ENCODE measurements at places on chromosomes 12 and 14.

GRCh38 chr12:92933606-92934005, 4.5 kb upstream of the EEA1 start:
- no peak for DNase-seq

GRCh38 chr12:93802698-93803423, 125.7 kb downstream of the CRADD start:
- no peak for DNase-seq

DNA sequence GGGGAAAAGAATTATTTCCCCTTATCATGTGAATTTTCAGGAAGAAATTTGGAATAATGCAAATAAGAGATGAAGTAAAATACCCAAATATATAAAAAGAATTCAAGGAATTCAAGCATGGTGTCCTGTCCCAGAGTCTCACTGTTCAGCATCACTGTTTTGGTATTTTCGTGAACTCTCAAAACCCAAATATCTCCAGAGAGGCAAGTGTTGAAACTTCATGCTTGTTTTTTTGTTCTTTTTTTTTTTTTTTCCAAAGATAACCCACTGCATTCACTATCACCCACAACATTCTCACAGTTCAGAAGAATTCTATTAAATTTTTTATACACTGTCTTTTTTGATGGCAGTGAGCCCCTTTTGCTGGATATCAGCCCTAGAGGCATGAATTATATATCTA, 354.9 kb downstream of the DIO2 start:
- no peak for DNase-seq

GRCh38 chr12:54497883-54498282, 331 bp downstream of the NCKAP1L start:
- no peak for DNase-seq

DNA sequence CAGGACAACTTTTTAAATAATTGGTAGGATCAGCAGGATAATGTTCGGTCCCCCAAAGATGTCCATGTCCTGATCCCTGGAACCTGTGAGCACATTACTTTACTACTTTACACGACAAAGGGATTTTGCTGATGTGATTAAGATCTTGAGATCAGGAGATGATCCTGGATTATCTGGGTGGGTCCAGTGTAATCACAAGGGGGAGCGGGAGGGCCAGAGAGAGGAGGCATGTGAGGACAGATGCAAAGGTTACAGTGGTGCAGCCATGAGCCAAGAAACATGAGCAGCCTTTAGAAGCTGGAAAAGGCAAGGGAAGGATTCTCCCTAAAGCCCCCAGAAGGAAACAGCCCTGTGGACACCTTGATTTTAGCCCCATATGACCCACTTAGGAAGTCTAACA, 33.1 kb downstream of the KCNK10 start:
- no peak for DNase-seq

DNA sequence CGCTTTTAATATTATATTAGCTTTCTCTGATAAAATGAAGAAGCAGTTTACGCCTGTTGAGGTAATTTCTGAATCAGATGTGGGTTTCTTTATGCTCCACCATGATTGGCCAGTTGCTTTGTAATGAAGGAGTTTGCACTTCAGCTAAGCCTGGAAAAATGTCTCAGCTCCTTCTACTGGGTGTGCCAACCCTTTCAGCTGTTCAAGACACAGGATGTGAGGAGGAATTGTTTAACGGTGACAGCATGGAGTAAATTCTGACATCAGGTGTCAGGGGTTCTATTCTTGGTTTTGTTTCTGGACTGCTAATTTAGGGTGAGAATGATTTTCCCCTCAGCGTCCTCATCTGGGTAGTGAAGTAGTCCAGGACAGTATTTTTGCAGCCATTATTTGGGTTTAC, 43.5 kb downstream of the FLRT2 start:
- DNase-seq, result no peak

DNA sequence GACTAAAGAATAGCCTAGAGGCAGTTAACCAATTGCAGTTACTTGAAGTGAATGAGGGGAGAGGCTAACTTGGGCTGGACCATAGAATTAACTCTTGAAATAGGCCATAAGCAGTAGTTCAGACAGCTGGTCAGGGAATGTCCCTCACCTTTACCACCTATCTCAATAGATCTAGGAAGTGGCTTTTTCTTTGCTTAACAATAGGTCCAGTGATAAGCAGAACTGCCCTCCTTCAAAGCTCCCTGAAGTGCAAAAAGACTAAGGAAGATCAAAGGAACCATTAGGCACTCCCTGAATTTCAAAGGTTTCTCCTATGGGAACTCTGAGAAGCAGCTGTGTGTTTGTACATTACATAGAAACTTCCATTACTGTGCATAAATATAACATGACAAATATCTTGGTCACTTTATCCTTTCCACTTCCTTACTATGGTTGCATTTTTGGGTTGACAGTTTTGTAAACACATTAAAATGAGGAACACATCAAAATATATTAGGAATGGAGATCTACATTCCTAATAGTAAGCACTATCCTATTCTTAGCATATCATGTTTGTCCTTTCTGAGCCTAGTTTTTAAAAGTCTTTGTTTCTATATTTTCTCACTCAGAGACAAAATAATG, 7.2 kb upstream of the NAA30 start:
- DNase-seq, result no peak

DNA sequence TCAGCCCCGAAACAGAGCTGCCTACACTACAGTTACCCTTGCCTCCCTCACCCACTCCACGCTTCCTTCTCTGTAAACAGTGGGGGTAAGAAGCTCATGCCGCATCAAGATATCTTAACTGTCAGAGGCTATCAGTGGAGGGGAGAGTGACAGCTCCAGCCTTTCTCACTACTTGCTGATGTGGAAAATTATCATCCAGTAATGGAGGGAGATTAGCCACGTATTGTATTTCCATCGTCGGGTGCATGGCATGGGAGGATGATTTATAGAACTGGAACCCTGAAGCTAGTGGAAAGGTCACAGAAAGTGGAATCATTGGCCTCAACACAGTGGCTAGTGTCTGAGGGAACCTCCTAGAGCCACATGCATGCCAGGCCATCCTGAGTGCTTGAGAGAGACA, 270.9 kb upstream of the FKBP4 start:
- DNase-seq, result no peak

DNA sequence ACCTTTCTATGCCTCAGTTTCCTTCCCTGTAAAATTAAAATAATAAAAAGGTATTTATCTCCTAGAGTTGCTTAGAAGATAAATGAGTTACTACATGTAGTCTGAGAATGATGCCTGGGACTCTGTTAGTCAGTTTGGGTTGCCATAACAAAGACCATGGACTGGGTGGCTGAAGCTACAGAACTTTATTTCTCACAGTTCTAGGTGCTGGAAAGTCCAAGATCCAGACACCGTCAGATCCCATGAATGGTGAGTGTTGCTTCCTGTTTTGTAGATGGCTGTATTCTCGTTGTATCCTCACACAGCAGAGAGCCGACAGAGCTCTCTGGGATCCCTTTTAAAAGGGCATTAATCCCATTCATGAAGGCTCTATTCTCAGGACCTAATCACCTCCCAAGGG, 64.0 kb upstream of the LTA4H start:
- no peak for DNase-seq

GRCh38 chr12:103657331-103657730, 70.3 kb downstream of the STAB2 start:
- DNase-seq, result no peak

GRCh38 chr14:80699861-80700260, 241.7 kb downstream of the CEP128 start:
- no peak for DNase-seq

DNA sequence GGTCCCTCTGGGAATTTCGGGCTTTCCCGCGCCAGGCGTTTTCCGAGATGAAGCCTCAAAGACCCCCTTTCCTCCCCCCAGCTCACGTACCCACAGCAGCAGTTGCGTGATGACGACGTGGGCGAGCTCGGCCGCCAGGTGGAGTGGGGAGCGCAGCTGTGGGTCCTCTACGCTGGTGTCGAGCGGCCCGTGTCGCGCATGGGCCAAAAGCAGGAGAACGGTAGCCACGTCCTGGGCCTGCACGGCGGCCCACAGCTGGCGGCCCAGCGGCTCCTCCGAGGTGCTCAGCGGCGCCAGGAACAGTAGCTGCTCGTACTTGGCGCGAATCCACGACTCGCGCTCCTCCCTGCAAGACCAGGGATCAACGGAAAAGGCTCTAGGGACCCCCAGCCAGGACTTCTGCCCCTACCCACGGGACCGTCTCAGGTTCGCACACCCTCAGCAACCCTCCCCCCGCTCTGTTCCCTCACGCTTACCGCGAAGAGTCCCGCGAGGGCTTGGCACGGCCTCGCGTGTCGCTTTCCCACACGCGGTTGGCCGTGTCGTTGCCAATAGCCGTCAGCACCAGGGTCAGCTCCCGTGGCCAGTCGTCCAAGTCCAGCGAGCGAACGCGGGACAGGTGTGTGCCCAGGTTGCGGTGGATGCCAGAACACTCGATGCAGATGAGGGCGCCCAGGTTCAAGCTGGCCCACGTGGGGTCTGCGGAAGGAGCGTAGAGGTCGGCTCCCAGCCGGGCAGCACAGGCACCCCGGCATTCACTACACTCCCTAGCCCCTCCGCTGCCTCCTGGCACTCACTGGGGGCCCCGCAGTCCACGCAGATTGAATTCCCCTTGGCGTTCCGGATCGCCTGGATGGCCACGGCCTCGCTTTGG, 11.4 kb downstream of the AGAP2 start:
- DNase-seq, result no peak

DNA sequence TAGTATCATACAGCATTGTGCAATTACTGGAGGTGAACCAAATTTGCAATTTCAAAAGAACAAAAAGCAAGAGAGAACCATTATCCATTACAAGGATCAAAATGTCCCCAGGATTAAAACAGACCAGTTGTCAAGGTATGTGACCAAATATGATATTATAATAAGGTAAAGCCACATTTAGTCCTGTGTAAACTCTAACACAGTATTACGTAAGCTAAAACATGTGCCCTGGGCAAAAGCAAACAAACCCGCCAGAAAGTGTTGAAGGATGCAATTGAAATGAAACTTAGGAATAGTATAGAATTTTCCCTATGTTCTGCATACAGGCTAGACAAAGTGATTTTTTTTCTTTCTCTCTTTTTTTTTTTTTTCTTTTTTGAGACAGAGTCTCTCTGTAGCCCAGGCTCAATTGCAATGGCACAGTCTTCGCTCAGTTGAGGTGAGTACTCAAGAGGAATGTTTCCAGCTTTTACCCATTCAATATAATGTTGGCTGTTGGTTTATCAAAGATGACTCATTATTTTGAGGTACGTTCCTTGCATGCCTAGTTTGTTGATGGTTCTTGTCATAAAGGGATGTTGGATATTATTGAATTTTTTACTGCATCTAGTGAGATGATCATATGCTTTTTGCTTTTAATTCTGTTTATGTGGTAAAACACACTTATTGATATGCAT, 137.1 kb upstream of the FOXG1 start:
- no peak for DNase-seq

GRCh38 chr14:24068711-24069410, 2.5 kb upstream of the CPNE6 start:
- DNase-seq, result no peak

GRCh38 chr14:23578560-23579310, at the start of gene JPH4:
JPH4 (minus strand) TSS chr14:23578790; CDS start chr14:23577453, 1,337 bp downstream.
- no peak for DNase-seq

GRCh38 chr14:73463411-73463810, 5.1 kb upstream of the NUMB start:
- DNase-seq, result no peak

GRCh38 chr12:3035171-3035570, 42.0 kb upstream of the TSPAN9 start:
- no peak for DNase-seq
